Bronchus fibroblast of lung (primary cell): ENCODE measurements at places on chromosomes 4 and X. TPM values are rescaled to one million over a fixed set of nuclear protein-coding genes. Genes with fewer than 3 reads are reported as not detected.

Gene LRPAP1
- total RNA-seq: 91.0 and 101 TPM in 2 replicates

Gene PABPC1L2B
- total RNA-seq: not detected in 2 replicates

Gene AKAP14
- total RNA-seq: not detected in 2 replicates

Gene ADH4
- total RNA-seq: not detected in 2 replicates

Gene NPNT
- not detected in 2 replicates for total RNA-seq

Gene EVC
- 14.9 and 16.5 TPM in 2 replicates for total RNA-seq

Gene OCRL
- total RNA-seq: 7.9 and 9.1 TPM in 2 replicates

Gene BMX
- total RNA-seq: not detected in 2 replicates

Gene TCEANC
- 0.67 and 1.3 TPM in 2 replicates for total RNA-seq

Gene AFF2
- 0.15 and 0.17 TPM in 2 replicates for total RNA-seq

Gene SFRP2
- 1.2 and 3.2 TPM in 2 replicates for total RNA-seq

Gene PF4V1
- total RNA-seq: not detected in 2 replicates

Gene NHS
- total RNA-seq: 1.5 and 11.6 TPM in 2 replicates

Gene RAI2
- 0.84 and 1.0 TPM in 2 replicates for total RNA-seq

Gene ZCCHC18
- total RNA-seq: 0.34 and 0.59 TPM in 2 replicates

Gene CXorf38
- 10.3 and 12.6 TPM in 2 replicates for total RNA-seq

Gene ADGRL3
- 0.15 and 0.34 TPM in 2 replicates for total RNA-seq

Gene CYTL1
- total RNA-seq: 0.34 and 1.5 TPM in 2 replicates

Gene CABS1
- total RNA-seq: not detected in 2 replicates

Gene KCNE5
- 0.15 TPM in 1 of 2 replicates, not detected in the other for total RNA-seq

Gene BST1
- total RNA-seq: 9.2 and 9.4 TPM in 2 replicates

Gene GSPT2
- total RNA-seq: 4.9 and 5.2 TPM in 2 replicates

Gene JCHAIN
- total RNA-seq: not detected in 2 replicates

Gene PAGE4
- total RNA-seq: not detected in 2 replicates

Gene GLOD5
- not detected in 2 replicates for total RNA-seq

Gene SMS
- total RNA-seq: 183 and 220 TPM in 2 replicates

Gene HPGD
- total RNA-seq: not detected in 2 replicates

Gene PCDH19
- under 0.01 TPM in 1 of 2 replicates, not detected in the other for total RNA-seq

Gene CT47B1
- total RNA-seq: not detected in 2 replicates

Gene EREG
- total RNA-seq: 5.1 and 5.9 TPM in 2 replicates

Gene GAGE13
- total RNA-seq: not detected in 2 replicates

Gene SMIM10L2A
- 0.15 and 0.17 TPM in 2 replicates for total RNA-seq

Gene HELT
- not detected in 2 replicates for total RNA-seq

Gene CT55
- total RNA-seq: not detected in 2 replicates

Gene CACNA1F
- not detected in 2 replicates for total RNA-seq

Gene MND1
- total RNA-seq: 8.5 and 15.0 TPM in 2 replicates

Gene LONRF3
- under 0.01 and 0.15 TPM in 2 replicates for total RNA-seq

Gene JADE3
- 1.6 and 1.7 TPM in 2 replicates for total RNA-seq

Gene FAM156B
- total RNA-seq: 13.7 and 18.5 TPM in 2 replicates

Gene NDST4
- not detected in 2 replicates for total RNA-seq

Gene MAOA
- total RNA-seq: 45.0 and 45.4 TPM in 2 replicates

Gene ATOH1
- not detected in 2 replicates for total RNA-seq

Gene SH3D19
- 17.3 and 18.9 TPM in 2 replicates for total RNA-seq

Gene CHRDL1
- total RNA-seq: 0.45 and 0.67 TPM in 2 replicates

Gene RPS6KA6
- 0.74 and 1.5 TPM in 2 replicates for total RNA-seq

Gene VCX3A
- total RNA-seq: not detected in 2 replicates

Gene SPANXA1
- not detected in 2 replicates for total RNA-seq

Gene AWAT2
- total RNA-seq: not detected in 2 replicates

Gene ADH1C
- total RNA-seq: 0.34 and 1.5 TPM in 2 replicates

Gene POU4F2
- total RNA-seq: not detected in 2 replicates

Gene CORIN
- total RNA-seq: 1.9 and 2.4 TPM in 2 replicates

Gene SSX2B
- not detected in 2 replicates for total RNA-seq

Gene VEGFC
- 23.2 and 27.1 TPM in 2 replicates for total RNA-seq

Gene APLN
- total RNA-seq: 0.30 and 0.34 TPM in 2 replicates
